ENCODE measurements at places on chromosomes 16 and 17.

GRCh38 chr17:15943971-15944758 lies 765 bp upstream of the ADORA2B start:
- DNase-seq, result peak; percentile 14

GRCh38 chr17:57948555-57949420 lies 6.4 kb downstream of the CUEDC1 start:
- peak; percentile 21 for DNase-seq

DNA sequence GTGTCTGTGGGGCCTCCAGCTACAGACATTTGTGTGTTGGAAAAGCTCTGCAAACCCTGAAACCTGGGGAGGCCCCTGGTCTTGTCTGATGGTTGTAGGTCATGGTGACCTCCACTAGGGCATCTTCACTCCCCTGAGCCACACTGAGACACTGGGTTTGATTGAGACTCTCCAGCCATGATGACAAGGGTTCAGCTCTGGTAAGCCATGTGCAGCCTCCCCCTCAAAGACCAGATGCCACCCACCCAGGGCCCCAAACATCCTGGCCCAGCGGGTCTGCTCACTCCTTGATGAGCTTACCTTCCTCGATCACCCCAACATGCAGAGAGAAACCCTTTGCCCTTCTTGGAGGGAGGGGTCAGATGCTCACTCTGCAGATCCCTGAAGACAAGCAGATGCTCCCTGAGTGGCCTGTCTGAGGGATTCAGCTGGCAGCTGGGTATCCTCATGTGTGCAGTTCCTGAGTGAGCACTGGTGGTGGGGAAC lies 101.6 kb downstream of the METRNL start:
- no peak for DNase-seq

DNA sequence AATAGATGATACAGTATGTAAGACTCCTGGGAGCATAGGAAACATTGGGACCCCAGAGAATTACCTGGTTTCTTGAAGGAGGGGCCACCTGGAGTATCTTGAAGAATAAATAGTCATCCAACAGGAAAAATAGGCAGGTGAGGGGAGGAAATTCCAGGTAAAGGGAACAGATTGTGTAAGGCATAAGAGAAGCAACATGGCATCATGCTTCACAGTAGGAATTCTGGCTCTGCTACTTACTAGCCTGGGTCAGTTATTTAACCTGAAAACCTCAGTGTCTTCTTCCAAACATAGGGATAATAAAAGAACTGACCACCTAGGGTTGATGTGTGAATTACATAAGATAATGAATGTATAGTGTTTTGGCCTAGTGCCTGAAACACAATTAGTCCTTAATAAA lies 122.1 kb downstream of the CA10 start:
- no peak for DNase-seq

DNA sequence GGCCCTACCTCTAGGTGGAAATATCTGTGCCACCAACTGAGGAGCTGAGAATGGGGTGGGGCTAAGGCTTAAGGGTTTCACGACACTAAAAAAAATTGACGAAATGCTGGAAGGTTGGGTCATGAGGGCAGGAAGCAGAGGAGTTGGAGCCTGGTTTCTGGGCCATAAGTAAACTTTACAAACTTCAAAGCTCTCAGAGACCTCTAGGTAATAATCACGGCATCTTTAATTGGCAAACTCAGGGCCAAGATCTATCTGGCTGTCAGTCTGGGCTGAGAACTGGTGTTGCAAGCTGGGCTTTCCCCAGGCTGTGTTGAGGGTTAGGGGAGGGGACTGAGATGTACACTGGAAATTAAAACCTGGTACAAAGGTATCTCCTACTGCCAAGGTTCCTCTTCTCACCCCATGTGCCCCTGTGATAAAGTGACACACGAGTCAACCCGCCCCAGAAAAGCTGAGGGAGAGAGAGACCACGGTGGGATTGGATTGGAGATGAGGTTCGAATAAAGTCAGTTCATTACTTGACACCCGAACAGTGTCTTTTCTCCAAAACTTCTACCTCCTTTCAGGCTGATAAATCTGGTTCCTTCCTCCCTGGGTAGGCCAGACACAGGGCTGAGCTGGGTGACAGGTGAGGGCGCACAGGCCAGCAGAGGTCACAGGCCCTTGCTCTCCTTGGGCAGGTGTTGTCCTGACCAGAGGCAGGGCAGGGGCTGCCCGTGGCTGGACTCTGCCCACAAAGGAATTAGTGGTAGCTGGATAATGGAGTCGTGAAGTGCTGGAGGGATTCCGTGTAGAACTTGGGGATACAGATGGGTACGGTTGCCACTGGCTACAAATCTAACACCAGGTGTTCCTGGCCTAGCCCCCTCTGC lies 4.0 kb upstream of the ZNF768 start:
- no peak for DNase-seq

- no peak for DNase-seq
These were observed 540.4 kb upstream of the CDH11 start for GRCh38 chr16:65662256-65662655.

DNA sequence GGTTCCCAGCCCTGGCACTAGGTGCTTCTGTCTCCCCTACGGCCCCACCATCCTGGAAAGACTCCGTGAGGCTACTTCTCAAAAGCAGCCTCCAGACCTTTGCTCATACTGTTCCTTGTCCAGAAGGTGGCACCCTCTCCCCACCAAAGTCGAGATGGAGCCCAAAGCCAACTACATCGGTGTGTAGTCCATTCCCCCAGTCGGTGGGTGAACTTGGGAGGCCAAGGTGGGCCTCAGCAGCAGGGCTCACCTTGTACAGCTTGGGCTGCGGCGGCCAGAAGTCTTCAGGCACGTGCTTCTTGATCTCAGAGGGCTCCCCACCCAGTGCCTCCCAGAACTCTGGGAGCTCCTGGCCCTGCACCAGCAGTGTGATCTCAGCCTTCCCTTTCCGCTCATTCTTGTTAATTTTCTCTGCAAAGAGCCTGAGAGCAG lies 10.2 kb downstream of the FLII start:
- DNase-seq, result peak; percentile 71

Data from CD4-positive, alpha-beta T cell treated with Interleukin-15 for 1 hour (primary cell).